ENCODE measurements at places on chromosomes 4 and X.

DNA sequence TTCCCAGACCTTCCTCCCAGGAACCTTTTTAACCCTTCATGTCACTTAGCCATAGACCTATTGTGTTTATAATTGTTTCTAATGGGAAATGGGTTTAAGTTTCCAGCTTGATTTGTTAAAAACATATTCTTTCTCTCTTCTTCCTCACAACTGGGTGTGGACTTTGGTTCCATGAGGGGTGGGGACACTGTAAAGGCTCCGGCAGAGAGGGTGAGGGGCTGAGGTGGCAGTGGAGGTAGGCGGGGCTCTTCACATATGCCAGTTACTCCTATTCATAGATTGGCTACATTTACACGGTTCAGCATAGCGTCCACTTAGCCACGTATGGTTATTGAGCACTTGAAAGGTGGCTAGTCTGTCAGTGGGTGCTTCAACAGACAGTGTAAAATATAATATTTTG is 7.8 kb downstream of the INTS6L start:
- DNase-seq, result no peak

- DNase-seq, result no peak
Measured at GRCh38 chrX:153526042-153526441, 8.6 kb downstream of the ATP2B3 start.

DNA sequence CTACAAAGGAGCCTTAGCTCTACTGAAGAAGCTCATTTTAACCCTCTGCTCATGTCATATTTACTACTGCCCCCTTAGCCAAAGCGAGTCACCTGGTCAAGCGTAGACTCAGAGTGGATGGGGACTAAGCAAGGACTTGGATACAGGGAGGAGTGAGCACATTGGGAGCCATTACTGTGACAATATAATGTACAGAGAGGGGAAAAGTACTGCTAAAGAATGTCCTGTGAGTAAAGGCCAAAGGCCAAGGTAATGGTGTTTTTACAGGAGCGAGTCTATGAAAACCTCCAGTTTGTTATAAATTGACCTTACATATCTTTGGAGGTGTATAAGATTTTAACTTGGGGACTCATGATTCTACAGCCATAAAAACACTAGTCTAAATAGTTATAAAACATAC is 10.6 kb upstream of the GK start:
- DNase-seq, result no peak

DNA sequence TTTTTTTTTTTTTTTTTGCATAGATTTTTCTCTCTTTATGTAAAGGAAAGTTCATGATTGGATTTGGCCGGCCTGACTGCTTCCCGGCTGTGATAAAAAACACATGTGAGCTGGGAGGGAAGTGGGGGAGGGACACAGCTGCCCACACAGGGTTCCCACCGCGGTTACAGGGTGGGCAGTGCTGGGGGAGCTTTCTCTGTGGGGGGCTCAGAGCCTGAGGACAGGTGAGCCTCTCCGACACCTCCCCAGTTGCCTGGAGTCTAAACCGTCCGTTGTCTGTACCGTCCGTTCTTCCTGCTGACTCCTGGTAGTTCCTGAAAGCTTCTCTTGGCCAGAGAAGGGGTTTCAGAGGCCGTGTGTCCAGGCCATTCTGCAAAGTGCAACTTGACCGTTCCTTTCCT is 21.8 kb downstream of the SHOX start:
- no peak for DNase-seq

DNA sequence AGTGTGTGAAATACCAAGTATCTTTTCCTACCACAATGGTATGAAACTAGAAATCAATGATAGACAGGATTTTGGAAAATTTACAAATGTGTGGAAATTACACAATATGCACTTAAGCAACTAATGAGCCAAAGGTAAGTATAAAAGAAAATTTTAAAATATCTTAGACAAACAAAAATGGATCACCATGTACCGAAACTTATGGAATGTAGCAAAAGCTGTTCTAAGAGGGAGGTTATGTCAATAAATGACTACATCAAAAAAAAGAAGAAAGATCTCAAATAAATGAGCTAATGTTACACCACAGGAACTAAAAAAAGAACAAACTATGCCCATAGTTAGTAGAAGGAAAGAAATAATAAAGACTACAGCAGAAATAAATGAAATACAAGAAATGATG is 1084.1 kb downstream of the TECRL start:
- DNase-seq, result no peak

DNA sequence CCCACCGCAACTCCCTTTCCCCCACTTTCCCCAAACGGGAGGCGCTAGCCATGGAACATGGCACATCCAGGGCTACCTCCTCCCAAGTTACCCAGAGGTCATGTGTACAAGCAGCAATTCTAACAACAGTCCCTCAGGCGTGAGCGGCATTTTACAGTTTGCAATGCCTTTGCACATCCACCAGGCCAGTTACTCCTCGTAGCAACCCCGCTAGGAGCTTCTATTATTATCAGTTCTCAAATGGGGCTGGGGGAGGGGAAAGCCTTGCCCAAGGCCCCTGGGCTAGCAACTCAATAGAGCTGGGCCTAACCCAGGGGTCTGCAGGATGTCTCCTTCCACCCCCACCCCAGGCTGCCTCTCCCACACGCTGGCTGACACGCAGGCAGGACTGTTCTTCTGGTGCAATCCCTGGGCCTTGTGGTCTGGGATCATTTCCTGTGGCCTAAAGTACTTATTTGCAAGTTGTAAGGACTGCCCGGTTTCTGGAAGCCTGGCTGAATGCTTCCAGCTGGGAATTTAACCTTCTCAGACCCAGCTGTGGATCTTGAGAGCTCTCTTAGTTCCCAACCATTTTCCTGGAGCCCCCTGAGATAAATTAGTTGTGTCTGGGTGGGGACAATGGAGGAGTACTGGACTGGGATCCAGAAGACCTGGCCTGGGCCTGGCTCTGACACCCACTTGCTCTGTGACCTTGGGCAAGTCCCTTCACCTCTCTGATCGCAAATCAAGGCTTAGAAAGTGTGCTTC is 27.7 kb downstream of the PJA1 start:
- DNase-seq, result no peak

- DNase-seq, result no peak
Measured at GRCh38 chr4:155734065-155734464, 24.8 kb upstream of the GUCY1B1 start.

- no peak for DNase-seq
Measured at GRCh38 chr4:46922205-46922604, 13.2 kb upstream of the COX7B2 start.

GRCh38 chrX:9746148-9746888 is 19.3 kb downstream of the GPR143 start:
- DNase-seq, result no peak

DNA sequence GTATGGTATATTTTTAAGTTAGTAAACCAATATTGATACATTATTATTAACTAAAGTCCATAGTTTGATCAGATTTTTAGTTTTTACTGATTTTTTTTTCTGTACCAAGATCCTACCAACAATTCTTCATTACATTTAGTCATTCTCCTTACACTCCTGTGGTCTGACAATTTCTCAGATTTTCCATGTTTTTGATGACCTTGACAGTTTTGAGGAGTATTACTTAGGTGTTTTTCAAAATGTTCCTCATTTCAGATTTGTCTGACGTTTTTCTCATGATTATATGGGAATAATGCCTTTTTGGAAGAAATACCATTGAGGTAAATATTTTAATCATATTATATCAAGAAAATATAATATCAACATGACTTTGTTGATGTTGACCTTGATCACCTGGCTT is 423.8 kb downstream of the PPP4R3C start:
- no peak for DNase-seq

- no peak for DNase-seq
Measured at GRCh38 chr4:1480720-1481119, 74.5 kb upstream of the NKX1-1 start.

- DNase-seq, result no peak
Measured at GRCh38 chr4:52576326-52576725, 82.8 kb downstream of the USP46 start.

GRCh38 chr4:114284629-114285028 is 305.2 kb upstream of the ARSJ start:
- DNase-seq, result no peak

DNA sequence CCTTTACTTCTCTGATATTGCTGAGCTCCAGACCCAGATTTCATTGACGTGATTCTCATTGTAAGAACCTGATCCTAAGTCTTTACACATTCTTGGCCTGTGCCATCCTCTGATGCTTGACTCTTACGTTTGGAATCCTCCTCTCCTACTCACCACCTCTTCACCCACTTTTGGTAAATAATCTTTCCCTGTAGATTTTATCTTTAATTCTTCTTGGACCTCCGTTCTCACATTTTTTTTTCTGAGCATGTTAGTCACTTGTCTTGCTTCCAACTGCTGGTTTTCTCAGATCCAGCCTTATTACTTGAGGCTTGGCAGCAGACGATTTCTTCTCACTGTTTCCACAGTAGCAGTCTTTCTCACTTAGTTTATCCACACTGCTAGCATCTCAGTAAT is 12.4 kb upstream of the SH3RF1 start:
- DNase-seq, result no peak

DNA sequence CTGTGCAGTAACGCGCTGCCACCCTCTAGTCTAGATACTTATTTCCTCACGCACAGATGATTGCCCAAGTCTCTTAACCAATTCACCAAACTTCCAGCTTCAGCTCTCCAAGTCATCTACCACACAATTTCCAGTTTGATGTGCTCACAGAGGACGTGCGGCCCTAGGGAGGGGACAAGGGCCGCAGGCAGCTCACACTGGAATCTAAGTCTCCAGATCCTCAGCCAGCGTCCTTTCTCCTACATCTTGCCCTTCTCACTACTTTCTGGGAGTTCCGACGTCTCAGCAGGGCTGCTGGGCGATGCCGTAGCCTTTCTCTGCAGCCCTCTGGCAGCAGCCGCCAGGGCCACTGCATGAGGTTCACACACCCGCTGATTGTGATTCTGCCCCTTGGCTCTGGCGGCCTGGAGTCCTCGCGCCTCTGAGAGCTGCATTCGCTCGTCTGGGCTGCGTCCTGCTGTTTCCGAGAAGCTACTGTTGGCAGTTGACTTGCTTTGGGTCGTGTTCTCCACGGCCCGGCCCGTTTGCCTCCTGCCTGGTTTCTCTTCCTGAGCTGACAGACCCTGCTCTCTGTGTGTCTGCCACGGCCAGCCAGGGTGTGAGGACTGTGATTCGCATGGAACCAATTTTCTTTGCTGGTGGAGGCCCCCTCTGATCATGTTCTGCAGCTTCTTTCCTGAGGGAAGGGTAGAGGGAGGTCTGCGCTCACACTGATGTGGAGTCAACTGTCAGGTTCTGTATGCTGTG is 14.1 kb upstream of the TMEM131L start:
- DNase-seq, result no peak

GRCh38 chr4:64464581-64464980 is 55.3 kb upstream of the TECRL start:
- DNase-seq, result no peak

DNA sequence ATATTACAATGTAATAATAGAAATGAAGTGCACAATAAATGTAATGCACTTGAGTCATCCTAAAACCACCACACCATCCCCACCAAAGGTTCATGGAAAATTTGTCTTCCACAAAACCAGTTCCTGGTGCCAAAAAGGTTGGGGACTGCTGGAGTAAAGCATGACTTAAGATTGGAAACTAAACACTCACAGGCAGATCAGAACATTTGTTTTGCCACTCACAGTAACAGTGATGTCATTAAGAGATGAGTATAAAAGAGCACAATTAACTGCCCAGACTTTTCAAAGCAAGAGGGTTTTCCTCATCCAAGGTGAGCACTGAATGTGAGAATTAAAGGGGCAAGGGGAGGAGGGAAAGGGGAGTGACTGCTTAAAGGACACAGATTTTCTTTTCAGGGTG is 35.6 kb downstream of the MAP7D3 start:
- no peak for DNase-seq

- no peak for DNase-seq
Measured at GRCh38 chr4:176238157-176238610, 30.8 kb downstream of the ASB5 start.

DNA sequence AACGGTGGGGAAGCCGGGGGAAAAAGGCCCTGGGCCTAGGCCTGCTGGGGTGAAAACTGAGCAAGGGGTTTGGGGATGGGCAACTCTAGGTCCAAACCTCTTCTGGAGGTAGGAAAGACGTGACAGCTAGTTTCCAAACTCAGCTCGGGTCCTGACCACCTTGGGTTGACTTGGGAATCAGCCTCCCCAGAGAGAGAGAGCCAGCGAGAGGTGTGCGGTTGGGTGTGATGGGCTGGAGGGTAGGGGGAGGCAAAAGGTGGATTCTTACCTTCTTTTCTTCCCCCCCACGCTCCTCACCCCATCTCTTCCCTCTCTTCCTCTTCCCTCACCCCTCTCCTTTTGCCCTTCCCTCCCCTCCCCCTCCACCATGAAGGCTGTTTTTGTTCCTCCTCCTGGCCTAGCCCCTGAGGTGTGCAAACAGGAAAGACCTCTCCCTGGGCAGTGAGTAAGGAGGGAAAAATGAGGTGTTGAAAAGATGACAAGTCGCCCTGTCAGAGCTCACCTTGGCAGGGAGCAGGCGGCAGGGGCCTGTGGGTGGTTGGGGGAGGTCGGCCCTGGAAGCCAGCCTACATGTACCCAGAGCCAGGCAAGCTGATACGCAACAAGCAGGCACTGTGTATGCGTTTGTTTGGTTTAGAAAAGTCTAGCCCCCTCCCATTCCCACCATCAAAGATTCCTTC is 14.8 kb downstream of the PJA1 start:
- no peak for DNase-seq

DNA sequence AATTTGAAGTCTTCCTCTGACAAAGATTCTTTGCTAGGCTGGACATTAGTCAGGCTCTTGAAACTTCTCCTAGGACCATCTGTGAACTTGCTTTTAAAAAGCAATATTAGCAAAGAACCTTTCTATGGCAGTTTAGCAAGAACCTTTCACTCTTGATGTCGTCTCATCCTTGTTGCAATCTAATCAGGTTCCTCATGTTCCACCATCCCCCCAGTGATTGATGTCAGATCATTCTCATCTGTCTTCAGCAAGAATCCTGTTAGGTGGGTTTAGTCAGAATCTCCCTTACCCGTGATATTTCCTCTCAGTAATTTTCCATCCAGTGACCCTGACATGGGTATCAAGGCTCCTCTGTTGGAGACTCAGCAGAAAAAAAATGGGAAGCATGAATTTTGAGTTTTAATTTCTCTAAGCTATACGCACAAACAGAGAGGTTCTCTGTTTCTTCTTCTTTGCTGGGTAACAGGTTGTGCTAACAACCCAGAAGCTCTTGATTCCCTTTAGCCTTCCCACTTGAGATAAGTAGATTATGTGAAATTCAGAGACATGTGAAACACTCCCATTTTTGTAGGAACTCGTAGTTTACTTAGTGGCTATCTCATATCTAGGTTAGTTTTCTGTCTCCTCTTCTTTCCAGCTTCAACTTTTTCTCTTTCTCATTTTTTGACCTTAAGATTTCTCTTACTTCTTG is 507.4 kb downstream of the C4orf33 start:
- DNase-seq, result no peak

- no peak for DNase-seq
Measured at GRCh38 chr4:88820698-88821415, 123.2 kb upstream of the NAP1L5 start.

GRCh38 chr4:169174247-169174646 is 96.5 kb downstream of the SH3RF1 start:
- DNase-seq, result no peak

DNA sequence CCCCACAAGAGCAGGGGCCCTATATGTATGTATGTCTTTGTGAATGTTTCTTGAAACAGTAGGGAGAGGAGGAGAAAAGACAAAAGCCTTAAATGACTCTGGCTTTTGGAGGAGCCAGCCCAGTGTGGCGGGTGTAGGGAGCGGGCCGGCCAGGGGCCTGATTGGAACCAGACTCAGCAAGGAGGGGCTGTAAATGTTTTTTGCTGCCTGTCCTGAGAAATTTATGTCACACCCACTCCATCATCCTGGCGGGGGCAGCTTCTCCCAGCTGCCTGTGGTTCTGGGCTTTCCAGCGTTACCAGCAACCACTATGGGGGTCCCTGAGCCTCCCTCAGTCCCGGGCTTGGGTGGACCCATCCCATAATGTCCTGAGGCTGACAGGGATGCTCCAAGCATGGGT is 130.8 kb downstream of the PJA1 start:
- DNase-seq, result no peak
